ENCODE measurements at places on chromosomes 6 and 20.
A peak's percentile ranks its signal among the peaks of the same experiment; 100 is the strongest.

DNA sequence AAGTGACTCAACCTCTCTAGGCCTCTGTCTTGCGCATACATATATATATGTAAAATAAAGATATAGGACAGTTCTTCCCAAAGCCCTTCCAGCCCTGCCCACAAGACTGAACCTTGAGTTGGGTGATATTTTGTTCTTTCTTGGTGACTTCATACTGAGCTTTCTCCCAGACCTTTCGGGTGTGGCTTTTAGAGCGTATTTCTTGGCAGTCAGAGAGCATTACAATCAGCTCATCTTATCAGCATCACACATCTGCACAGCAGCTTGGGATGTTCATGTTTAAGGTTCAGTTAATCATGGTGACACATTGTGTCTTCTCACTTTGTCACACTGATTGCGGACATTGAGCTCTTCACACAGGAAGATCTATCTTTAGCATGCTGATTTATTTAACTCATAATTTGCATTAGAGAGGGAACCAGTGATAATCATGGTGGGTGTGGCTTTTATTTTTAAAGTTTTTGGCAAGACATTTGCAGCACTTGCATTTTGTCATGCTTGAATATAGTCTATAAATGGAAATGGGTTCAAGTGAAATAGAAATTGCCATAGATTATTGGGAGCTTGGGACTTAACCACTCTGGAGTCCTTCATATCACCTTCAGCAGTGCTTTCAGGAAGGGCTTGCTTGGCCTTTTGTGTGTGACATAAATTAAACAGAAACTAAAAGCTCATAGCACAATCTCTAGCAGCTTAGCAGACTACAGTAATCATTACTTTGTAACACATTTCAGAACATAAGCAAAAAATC lies 8.3 kb downstream of the KIF3B start:
- DNase-seq: no peak

DNA sequence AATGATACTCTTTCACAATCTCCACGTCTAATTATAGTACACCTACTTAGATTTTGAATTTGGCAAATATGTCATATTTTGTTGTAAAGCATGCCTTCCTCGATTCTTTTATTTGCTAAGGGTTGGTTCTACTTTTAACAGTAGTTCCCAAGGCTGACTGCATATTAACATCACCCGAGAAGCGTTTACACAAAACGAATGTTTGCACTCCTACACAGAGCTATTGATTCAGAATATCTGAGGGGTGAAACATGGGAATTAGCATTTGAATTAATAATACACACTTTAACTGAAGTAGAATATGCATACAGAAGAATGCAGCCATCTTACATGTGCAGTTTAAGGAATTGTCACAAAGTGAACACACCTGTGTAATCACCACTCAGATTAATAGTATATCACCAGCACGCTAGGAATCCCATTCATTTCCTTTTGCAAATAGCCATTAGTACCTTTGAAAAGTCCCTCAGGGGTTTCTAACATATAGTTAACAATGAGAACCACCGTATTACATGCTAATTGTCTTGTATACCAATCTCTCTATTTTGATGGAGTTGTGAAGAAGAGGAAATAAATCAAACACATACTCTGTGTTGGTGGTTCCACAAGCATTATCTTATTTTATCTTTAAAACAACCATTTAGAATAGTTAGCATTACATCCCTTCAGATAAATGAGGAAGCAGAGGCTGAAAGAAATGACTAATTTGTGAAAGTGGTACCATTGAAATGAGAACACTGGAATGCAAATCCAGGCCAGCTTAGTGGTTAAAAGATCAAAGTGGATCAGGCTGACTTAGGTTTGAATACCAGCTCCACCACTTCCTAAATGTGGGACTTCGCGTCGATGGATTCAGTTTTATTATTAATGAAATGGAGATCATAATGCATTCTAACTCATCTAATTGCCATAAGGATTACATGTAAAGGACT lies 317.6 kb downstream of the HDGFL1 start:
- DNase-seq: peak; percentile 26

GRCh38 chr20:57953638-57954037 lies 243.8 kb upstream of the PMEPA1 start:
- no peak for DNase-seq

- DNase-seq: peak; percentile 97
Measured at GRCh38 chr6:63527658-63528514, 44.4 kb upstream of the LOC128125822 start.

DNA sequence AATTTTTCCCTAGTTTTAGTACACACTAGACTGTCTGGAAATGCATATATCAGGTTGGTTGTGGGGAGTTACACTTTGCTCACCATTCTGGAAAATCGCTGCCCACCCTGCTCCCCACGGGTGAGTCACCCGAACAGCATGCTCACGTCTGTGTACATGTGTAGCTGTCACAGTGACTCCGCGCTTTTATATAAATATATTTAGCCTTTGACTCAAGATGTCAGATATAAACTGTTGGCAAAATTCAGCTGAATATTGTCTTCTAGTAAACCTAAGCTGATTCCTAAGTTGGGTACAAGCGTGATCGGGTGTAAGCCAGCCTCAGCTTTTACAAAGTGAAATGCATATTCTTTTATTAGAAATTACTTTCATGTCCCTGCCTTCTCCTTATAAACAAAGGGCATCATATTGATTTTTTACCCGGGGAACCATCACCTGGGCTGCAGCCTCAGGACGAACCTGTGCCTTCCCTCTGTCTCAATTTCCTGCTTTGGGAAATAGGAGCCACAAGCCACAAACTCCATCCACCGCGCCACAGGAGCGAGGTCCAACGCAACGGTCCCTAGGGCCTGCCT lies 4.3 kb downstream of the SDCBP2 start:
- no peak for DNase-seq

DNA sequence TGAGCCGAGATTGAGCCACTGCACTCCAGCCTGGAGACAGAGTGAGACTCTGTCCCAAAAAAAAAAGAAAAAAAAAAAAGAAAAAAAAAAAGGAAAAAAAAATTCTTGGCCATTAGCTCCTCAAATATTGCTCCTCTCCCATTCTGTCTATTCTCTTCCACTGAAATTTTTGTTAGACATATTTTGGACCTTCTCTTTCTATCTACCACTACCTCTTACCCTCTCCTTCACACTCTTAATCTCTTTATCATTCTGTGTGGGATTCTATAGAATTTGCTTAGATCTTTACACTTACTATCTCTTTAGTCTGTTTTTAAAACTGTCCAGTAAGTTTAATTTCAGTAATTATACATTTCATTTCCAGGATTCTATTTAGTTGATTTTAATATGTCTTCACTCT lies 85.0 kb downstream of the IRAK1BP1 start:
- DNase-seq: no peak

- DNase-seq: no peak
Measured at GRCh38 chr20:45765307-45765875, 26.3 kb downstream of the WFDC3 start.

GRCh38 chr20:62511300-62511914 lies 35.6 kb upstream of the GATA5 start:
- DNase-seq: no peak

DNA sequence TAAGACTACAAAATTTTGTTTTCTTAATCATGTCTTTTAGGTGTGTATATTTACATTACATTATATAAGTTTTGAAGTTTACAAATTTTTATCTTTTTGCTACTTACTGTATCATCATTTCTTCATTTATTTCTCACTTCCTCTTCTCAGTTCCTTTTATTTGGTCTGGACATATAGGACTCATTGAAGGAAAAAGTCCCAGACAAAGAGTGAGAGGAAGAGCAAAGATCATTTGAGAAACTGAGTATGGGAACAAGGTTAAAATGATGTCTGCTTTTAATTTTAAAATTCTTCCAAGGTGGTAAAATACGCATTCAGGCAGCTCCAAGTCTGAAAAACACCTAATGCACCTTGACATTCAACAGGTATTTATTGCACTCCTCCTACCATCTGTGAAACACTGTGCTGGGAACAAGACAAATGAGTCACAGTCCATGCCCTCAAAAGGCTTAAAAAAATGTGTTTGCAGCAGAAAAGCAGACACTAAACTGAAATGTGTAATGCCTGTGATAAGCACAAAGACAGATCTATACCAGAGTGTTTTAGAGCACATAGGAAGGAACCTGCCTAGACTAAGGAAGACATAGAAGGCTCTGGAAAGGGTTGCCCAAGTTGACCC lies 63.2 kb downstream of the PKIB start:
- no peak for DNase-seq

GRCh38 chr6:155894262-155894661 lies 438.6 kb upstream of the NOX3 start:
- no peak for DNase-seq

DNA sequence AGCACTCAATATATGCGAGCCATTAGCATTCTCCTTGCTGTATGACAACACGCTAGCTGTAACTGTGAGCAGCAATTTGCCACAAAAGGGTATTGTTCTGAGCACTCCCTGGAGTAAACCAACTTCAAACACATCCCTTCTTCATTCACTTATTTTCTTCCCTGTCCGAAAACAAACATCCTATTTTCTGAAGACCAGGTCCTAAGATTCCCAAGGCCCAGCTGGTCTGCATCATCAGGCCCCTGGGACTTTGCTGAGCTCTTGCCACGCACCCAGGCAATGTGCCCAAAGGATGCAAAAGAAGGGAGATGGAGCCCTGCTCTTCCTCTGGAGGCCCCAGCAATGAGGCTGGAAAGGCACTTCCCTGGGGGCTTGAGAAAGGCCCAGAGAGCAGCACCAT lies 118.1 kb downstream of the PREX1 start:
- no peak for DNase-seq

- DNase-seq: peak; percentile 72
Measured at GRCh38 chr6:37141281-37142049, 28.5 kb upstream of the PIM1 start.

DNA sequence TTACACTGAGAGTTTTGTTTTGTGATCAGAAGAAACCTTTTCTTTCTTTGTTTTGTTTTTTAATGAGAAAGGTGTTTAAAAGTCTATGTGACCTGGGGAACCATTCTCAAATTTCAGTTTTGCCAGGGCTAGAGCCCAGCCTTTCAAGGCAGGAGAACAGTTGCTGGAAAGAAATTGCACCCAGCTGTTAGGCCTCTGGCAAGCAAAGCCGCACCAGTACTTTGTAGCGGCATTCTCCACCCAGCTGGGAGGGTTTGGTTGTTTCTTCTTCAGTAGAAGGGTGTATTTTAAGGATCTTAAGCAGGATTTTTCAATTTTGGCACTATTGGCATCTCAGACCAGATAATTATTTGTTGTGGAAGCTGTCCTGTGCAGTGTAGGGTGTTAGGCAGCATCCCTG lies 16.6 kb upstream of the MAPK13 start:
- no peak for DNase-seq

DNA sequence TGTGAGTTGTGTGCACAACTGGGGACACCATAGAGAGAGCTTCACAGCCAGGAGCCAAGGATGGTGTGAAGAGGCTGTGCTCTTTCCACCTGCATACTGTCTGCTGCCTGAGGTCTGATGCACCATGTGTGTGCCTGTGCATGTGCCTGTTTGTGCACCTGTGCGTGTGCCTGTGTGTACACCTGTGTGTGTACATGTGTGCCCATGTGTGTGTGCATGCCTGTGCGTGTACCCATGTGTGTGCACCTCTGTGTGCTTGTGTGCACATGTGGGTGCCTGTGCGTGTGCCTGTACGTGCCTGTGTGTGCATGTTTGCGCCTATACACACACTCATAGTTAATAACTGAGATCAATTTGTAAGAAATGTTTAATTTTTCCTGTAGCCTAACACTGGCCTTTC lies 51.3 kb downstream of the FAM120B start:
- DNase-seq: no peak

GRCh38 chr6:106870069-106870468 lies 104.5 kb downstream of the CD24 start:
- DNase-seq: peak; percentile 61

- no peak for DNase-seq
Measured at GRCh38 chr6:16146028-16146427, 17.1 kb downstream of the MYLIP start.

GRCh38 chr6:121879149-121879548 lies 443.7 kb downstream of the GJA1 start:
- peak; percentile 75 for DNase-seq

- DNase-seq: no peak
Measured at GRCh38 chr6:163835439-163836171, 421.1 kb downstream of the QKI start.

GRCh38 chr6:64013011-64013410 lies 377.4 kb downstream of the PHF3 start:
- no peak for DNase-seq

DNA sequence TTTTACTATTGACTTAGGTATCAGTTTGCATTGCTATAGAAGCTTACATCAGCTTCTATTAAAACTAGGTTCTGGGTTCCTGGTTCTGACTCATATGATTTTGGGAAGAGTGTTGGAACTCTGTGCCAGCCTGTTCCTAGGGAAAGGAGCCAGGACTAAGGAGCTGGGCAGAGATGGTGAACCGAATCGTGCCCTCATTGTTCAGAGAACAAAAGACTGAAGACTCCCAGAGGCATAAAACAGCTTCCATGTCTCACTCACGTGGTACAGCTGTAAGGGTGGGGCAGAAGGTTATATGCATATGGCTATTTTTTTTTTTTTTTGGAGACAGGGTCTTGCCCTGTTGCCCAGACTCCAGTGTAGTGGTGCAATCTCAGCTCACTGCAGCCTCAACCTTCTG lies 89.1 kb upstream of the THBS2 start:
- no peak for DNase-seq
